HFFc6 (cell line): ENCODE measurements at places on chromosomes 13 and 19.

DNA sequence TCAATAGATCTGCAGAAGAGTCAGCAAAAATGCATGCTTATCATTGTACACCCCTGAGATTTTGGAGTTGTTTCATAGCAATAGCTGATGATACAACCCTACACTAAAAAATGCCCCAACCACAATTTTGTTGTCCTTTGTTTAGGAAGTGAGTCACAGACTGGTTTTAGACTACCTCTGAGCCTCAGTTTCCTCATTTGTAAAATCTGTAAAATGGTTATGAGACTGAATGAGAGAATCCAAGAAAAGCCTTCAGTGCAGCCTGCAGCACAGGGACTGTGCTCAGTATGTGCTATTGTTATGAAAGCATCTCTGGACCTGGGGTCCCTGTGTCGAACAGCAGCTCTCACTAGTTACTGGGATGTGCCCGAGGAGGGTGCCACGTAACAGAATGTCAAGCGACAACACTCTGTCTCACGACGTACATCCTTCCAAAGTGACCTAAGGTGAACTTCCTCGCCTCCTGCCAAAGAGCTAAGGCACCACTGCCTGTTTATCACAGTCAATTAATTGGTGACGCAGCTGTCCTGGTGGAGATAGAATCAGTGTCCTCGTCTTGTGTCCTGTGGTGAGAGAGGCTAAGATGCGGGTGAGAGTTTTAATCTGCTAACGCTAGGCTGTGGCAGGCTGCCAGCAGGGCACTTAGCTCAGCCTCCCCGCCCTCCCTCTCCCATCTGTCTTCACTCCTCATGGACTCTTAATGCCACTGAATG lies 18.1 kb downstream of the DHRS12 start:
- peak; percentile 69 for DNase-seq

- peak; percentile 29 for DNase-seq
These were observed 19.9 kb upstream of the GDF15 start for GRCh38 chr19:18366021-18366435.

DNA sequence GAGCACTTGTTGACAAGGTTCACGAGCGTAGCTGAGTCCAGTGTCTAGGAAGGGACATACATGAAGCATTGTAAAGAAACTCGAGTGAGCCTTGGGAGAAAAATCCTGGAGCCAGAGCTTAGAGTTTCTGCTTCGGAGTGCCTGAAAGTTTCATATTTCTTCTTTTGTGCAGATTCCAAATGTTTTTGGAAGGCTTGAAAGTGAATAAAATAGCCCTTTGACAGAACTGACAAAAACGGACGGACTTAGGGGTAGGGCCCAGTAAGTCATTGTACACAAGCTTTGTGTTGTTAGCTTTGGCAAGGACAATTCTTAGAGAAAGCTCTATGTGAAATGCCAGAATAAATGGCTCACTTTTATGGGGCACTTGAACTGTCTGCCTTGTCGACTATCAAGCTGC lies 2.8 kb downstream of the RNF113B start:
- no peak for DNase-seq

DNA sequence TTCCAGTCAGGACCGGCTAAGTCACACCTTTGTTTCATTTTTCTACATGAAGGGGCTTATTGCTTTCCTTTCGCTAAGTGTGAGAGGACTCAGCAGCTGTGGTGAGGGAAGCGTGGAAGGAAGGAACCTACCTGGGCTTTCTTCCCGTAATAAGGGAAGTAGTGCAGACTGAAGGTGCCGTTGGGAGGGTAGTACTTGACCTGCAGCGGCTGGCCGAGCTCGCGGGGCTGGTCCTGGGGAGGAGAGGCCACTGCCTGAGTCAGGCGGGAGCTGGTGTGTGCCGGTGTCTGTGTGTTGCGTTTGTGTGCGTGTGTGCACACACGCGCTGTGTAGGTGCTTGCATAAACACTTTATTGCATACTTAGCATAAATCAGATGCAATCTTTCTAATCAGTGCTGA lies 7.7 kb downstream of the ATP4B start:
- DNase-seq = no peak

DNA sequence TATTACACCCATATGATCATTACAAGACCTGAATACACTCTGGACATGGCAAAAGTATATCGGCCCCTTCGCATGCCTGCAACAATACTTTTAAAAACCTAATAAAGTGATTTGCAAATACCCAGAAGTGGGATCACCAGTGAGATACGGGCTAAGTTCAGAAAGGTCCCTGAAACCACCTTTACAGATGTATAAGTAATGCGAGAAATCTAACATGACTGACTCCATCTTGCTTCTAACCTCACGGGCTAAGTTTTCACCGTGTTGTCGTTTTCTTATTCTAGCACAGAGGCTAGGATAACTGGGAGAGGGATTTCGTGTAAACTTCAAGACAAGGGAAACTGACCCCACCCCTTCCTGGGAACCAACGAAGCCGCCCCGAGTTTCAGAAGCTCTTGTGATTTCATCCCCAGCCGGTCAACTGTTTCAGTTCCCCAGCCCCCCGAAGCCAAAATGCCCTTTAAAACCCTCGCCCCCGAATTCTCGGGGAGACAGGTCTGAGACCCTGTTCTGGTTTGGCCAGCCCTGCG lies 703 bp downstream of the NEK3 start:
- DNase-seq = no peak

DNA sequence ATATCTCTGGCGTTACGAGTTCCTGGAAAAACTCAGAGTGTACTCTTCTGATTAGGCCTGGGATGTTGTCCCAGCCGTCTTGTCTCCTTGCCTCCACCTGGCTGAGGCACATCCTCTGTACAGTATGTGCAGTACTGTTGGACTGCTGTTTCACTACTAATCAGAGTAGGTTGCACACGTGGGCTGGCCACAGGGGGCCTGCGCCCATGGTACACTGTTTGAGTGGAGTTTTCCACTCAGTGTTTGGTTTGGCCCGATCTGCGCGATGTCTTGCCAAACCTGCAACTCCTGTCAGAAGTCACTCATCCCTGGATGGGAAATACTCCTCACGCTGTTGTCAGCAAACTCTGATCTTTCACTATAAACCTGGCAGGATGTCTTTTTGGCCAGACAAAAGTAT lies 189.6 kb upstream of the CSNK1A1L start:
- no peak for DNase-seq

DNA sequence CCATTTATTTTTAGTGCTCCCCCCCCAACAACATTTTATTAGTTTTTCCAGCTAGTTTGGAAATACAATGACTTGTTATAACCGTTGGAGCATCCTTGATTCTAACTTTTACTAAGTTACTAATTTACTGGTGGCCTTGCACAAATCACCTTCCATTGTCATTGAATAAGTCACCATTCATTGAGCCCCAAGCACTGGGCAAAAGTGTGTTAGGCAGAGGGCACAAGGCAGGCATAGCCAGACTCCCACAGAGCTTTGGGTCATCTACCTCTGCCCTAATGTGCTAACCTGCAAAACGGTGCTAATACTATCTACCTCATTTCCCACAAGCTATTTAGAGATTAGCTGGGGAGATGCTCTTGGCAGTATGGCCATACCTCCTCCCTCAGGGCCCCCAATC lies 86.8 kb upstream of the RNF113B start:
- DNase-seq = no peak

DNA sequence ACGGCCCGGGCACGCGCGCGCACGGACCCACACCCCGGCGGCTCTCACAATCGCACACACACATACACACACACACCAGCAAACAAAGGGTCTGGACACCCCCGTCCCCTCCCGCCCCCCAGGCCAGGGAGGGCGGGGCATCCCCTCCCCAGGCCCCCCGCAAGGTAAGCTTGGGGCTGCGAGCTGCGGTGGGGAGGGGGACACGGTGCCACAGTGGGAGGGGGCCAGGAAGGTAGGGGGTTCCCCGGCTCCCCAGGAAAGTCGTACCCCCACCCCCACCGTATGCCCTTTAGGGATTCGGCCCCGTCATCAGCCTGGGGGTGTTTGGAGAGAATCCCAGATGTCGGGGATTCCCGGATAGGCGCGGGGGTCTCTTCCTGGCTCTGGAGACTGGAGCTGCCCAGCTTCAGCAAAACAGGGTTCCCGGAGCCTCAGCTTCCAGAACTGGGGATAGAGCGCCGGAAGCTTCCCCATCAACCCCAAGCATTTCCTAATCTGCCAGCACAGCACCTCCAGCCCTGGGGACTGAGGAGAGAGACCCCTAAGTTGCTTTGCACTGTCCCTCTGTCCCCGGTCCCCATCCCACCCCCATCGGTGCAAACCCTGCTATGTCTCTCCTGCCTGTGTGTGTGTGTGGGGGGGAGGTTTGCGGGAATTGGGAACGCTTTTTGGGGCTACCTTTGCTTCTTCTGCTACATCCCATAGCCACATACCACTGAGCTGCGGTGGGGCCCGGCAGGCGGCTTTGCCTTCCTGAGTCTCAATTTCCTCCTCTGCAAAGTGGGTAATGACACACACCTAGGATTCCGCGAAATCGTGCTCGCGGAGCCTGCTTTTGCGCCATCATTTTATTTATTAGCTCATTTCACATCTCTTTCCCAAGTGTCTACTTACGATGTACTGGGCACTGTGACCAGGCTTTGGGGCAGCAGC lies 1.8 kb upstream of the CDC37 start:
- DNase-seq = no peak

- no peak for DNase-seq
These were observed 11.1 kb downstream of the LYL1 start for GRCh38 chr19:13091400-13092157.

GRCh38 chr13:28587174-28587540 lies 71.8 kb upstream of the POMP start:
- no peak for DNase-seq

DNA sequence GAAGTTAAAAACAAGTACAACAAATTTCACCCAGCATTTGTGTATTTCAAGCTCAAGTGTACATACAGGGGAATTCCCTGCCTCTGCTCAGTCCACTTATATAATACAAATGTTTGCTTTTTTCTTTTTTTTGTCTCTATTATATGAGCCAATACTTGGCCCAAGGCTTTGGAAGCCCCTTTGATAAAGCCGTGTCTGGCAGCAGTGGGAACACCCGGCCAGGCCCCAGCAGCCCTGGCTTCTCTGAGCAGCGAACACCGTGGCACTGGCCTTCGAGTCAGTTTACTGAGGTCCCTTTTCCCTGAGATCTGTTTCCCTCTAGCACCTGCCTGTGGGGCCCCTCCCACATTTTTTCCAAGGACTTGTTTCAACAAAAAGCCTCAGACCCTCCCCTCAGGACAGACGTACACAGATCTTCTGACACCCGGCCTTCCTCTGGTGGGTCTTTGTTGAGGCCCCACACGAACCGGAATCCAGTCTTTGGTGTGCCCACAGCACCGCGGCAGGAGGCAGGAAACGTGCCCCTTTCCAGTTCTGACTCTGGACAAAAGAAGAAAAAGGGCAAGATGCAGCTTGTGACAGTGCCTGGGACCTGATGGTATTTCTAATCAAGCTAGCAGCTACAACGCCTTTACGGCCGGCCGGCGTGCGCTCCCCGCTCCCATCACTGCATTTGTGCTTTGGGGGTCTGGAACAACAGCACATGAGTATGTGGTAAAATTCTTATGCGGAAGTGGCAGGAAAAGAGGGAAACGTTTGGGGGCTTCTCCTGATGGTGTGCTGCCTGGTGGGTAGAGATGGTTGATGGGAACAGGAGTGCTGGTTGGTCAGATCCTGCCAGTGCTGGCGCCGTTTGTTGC lies 13.8 kb downstream of the SIPA1L3 start:
- no peak for DNase-seq

DNA sequence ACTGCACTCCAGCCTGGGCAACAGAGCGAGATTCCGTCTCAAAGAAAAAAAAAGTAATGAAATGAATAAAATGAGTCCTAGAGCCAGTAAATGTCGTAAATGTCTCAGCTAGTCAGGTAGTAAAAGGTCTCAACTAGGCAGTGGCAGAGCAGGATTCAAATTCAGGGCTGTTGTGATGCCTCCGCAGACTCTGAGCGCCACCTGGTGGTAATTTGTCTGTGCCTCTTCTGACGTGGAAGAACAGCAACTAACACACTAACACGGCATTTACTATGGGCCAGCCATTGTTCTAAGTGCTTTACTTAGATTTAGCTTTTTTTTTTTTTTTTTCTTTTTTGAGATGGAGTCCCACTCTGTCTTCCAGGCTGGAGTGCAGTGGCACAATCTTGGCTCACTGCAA lies 30.2 kb downstream of the CYP2F1 start:
- DNase-seq = peak; percentile 78

- DNase-seq = no peak
These were observed 429.8 kb downstream of the FOXO1 start for GRCh38 chr13:40236566-40237168.
